Fibroblast of upper back skin (primary cell): ENCODE measurements at places on chromosomes 16 and 17.

GRCh38 chr16:17463335-17463734, 7.4 kb downstream of the XYLT1 start:
- DNase-seq = no peak

DNA sequence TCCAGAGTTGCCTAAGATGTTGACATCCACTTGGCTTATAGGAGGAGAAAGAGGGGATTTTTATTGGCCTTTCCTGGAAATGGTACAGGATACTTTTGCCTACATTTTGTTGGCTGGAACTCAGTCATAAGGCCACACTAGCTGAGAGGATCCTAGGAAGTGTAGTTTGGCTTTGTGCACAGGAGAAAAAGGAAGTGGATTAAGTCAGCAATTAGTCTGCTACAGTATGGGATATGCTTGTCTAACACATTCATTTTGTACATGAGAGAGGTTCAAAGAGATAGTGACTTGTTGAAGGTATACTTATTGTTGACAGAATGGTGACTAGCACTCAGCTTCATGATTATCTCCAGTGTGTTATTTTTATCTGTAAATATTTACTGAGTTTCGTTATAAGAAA, 10.3 kb downstream of the UTP18 start:
- no peak for DNase-seq

DNA sequence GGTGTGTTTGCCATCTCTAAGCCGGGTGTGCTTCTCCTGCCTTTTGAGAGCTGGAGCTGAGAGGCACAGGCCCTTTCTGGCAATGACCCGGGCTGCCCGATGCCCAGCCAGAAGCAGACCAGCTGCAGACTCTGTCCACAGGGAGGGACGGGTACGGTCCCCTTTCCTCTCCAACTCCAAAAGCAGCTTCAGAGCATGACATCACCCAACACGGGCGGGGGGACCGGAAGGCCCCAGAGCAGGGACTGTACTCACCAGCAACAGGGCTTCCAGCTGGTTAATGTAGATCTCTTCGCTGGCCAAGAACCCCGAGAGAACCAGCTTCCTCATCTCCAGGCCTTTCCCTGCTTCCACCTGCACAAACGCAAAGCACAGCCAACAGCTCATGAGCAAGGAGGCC, 79.4 kb downstream of the ABR start:
- no peak for DNase-seq

DNA sequence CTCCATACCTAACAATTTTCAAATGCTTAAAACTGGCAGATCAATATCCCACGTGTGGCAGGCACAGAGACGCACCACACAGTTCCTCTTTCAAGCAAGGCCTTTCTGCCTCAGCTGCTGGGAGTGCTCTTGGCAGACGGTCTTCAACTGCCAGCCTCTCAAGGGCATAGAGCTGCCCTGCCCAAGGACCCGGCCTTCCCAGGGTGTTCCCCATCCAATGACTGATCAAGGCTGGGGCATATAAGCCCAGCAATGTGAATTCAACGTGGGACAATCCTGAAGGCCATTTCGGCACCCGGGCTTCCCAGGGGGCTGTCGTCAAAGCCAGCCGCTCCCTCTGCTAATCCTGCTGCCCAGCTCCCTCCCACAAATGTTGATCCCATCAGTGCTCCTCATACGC, 107.1 kb downstream of the STX8 start:
- no peak for DNase-seq

- no peak for DNase-seq
Measured at GRCh38 chr17:55900188-55900587, 149.3 kb downstream of the PCTP start.

- no peak for DNase-seq
Measured at GRCh38 chr17:31163091-31163781, 68.5 kb downstream of the NF1 start.
